Mesothelial cell of epicardium (in vitro differentiated cells): ENCODE measurements at places on chromosomes 1 and 21. TPM values are rescaled to one million over a fixed set of nuclear protein-coding genes. Genes with fewer than 3 reads are reported as not detected.

The ZNF648 gene
- 0.09 to 0.23 TPM (median 0.18 TPM) in 3 replicates for total RNA-seq

DNA sequence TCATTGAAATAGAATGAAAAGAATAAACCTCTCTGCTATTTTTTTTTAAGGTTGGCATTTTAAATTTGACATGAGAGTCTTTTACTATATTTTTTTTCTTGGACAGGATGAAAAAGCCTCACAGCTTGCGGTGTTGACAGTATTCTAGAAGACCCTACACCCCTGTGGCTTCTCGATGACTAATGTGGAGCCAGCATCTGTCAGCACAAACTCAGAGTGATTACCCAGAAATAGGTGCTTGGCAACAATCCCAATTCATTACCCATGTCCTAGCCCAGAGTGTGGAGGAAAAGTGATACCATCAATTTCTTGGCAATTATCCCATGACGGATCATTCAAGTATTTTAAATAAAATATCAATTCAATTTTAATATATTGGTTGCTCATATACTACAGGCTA is 186.8 kb upstream of the MAP1LC3C start:
- H3K4me1 ChIP-seq = peaks cover 3% of the 10 kb centered on the region
- H3K36me3 ChIP-seq = no peaks in the 10 kb centered on the region
- no peak overlapping the region for H3K27ac ChIP-seq
- H3K4me3 ChIP-seq = no peak overlapping the region
- no peak for DNase-seq

DNA sequence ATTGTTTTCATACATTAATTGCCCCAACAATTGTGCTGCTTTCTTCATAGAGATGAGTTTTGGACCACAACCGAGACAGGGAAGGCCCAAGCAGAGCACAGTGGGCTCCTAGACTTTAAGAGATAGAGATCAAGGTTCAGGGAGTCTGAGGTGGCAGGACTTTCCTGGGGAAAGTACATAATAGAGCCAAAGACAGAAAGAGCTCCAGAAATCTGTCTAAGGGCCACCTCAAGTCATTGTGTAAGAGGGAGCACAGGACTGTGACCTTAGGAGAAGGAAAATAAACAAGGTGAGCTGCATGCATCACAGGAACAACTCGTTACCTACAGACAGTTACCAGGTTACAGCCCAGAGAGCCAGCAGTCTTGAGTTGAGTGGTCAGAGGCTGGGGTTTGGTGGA is 41.3 kb upstream of the CR2 start:
- no peaks in the 10 kb centered on the region for H3K36me3 ChIP-seq
- peaks cover 24% of the 10 kb centered on the region for H3K27me3 ChIP-seq
- DNase-seq = no peak
- no peak overlapping the region for H3K4me3 ChIP-seq
- no peak overlapping the region for H3K27ac ChIP-seq

GRCh38 chr1:169186106-169186505 is 79.6 kb downstream of the ATP1B1 start:
- H3K36me3 ChIP-seq = peaks cover 18% of the 10 kb centered on the region
- no peak overlapping the region for H3K27ac ChIP-seq
- H3K4me3 ChIP-seq = no peak overlapping the region
- no peak for DNase-seq

DNA sequence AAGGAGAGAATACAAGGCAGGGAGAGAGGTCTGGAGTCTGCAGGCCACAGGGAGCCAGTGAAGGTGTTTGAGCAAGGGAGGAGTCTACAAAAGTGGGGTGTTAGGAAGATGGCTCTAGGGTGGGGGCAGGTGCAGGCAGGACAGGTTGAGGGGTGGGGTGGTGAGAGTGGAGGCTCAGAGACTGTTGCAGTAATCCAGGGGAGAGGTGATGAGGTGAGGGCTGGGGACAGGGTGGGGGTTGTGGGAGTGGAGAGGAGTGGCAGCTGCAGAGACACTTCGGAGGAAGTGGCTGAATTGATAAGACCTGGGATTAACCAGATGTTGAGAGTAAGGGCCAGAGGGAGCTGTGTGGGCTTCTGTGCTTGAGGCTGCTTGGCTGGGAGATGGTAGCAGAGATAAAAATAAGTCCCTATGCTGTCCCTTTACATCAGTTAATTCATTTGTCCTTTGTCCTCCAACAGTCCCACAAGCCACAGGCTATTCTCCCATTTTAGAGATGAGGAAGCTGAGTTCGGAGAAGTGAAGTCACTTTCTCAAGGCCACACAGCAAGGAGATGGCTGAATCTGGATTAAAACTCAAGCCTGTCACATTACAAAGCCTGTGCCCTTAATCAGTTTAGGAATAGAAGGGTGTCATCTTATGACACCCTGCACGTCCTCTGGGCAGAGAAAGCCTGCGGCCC is 54.8 kb upstream of the SYNC start:
- H3K4me3 ChIP-seq = peak overlapping the region; percentile 15
- H3K27me3 ChIP-seq = no peaks in the 10 kb centered on the region
- peaks cover 76% of the 10 kb centered on the region for H3K4me1 ChIP-seq
- peaks cover 1% of the 10 kb centered on the region for H3K36me3 ChIP-seq
- H3K27ac ChIP-seq = peak overlapping the region; percentile 100

The KCNE2 gene
- 0.82 to 1.4 TPM (median 0.92 TPM) in 3 replicates for total RNA-seq
